T-cell (primary cell): ENCODE measurements at places on chromosomes 3 and 15.

- no peak for DNase-seq
Observed at GRCh38 chr15:62773369-62774165, 269.0 kb upstream of the TPM1 start.

DNA sequence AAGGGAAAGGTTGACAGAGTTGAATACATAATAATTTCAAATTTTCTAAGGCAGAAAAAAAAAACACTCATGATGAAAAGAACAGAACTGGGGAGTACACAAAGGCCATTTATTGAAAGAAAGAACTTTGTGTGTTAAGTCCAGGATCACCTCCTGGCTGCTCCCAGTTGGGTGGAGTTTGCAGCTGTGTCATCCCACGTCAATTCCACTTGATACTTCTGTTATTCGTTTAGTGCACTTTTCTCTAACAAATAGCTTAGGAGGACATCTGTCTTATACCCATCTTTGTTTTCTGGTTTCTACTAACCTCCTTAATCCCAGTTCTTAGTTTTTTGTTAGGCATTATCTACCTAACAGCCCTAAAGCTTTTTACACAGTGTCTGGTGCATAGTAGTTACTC is 44.7 kb downstream of the SGO1 start:
- no peak for DNase-seq

- no peak for DNase-seq
Observed at GRCh38 chr3:153354641-153355040, 192.6 kb downstream of the RAP2B start.

DNA sequence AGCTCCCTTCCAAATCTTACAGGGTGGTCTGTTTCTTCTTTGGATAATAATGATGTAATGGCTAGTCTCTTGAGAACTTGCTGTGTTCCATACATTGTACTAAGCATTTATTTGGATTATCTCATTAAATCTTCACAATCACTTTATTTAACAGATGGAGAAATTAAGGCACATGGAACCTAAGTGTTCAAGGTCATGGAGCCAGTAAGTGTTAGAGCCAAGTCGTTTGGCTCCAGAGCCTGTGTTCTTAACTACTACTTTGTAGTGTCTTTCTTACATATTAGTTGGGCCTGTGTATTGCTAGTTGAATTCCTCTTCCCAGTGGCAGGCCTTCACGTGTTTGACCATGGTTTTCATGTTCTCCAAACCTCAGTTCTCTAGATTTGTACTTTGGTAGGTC is 177.8 kb downstream of the ATG7 start:
- no peak for DNase-seq

DNA sequence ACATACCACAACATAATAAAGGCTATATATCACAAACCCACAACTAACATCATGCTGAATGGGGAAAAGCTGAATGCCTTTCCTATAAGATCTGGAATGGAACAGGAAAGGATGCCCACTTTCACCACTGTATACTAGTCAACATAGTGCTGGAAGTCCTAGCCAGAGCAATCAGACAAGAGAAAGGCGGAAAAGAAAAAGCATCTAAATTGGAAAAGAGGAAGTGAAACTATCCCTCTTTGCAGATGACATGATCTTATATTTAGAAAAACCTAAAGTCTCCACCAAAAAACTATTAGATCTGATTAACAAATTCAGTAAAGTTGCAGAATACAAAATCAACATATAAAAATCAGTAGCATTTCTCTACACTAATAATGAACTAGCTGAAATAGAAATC is 14.6 kb upstream of the PIK3CA start:
- no peak for DNase-seq

DNA sequence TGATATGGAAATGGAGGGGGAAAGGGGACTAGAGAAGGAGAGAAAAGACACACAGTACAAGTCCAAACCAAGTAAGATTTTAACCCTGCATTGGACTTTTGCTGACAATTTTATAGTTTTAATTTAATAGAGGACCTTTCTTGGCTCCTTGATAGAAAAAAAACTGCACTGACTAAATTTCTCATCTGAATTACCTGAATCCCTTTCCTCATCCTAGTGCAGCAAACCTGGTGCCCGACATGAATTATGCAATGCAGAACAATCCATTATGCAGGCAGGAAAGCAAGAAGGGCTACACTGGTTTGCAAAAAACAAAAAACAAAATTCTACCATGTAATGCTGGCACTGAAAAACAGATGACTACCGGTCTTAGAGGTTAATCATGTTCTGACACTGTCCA is 15.5 kb downstream of the MAGI1 start:
- no peak for DNase-seq

GRCh38 chr3:127803619-127804018 is 18.7 kb downstream of the MGLL start:
- no peak for DNase-seq

- no peak for DNase-seq
Observed at GRCh38 chr3:73813291-73813690, 188.6 kb upstream of the PDZRN3 start.

DNA sequence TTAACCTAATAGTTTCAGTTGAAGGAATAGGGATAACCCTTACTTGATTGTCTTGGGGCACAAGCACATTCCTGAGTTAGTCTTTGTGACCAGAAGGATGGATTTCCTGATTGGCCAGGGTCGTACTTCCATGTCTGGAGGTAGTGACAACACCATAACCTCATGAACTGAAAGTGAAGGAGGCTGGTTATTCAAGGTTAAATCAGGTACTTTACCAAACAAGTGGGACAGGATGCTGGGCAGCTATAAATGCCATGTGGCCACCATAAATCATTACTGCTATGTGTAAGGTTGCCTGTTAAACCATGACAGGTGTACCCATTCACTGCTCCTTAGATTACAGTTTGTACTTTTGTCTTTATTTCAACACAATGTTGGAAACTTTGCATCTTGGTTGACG is 128.3 kb upstream of the SAMMSON start:
- DNase-seq = no peak

DNA sequence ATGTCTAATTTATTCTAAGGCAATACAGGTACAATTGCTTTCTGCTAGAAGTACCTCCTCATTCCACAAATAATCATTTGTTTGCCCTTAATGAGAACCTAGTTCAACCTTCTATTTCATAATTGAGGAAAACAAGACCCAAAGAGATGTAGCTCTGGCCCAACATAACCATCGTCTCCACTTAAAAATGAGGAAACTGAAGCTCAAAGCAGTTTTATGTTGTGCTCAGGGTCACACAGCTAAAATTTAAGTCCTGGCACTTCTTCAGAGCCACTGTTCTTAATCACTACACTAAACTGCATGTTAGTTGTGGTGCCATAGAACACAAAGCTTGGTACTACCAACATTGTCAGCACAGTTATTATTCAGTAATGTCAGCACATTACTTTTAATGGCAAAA is 108.0 kb downstream of the SERPINI1 start:
- no peak for DNase-seq

GRCh38 chr15:33262306-33262705 is 48.5 kb upstream of the RYR3 start:
- no peak for DNase-seq

DNA sequence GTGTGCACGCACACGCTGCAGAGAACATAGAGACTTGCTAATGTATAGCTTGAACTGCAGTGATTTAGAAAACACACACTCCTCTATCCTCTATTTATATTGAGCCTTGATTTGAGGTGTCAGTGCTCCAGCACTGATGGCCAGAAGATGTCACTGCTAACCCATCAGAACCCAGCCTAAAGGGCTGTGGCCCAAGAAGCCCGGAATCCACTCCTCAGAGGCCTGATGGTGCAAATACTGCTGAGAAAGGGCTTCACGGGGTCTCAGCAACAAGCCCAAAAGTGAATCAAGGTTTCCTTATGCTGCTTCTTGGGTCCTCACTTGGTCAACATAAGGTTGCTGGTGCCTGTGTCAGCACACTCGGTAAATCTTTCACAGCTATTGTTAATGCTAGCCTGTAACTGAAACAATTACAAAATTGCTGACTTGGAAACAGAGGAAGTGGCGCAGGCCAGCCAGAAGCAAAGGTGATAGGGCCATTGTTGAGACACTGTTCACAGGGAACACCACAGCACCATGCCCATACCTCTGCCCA is 60.3 kb downstream of the HEG1 start:
- peak; percentile 54 for DNase-seq

DNA sequence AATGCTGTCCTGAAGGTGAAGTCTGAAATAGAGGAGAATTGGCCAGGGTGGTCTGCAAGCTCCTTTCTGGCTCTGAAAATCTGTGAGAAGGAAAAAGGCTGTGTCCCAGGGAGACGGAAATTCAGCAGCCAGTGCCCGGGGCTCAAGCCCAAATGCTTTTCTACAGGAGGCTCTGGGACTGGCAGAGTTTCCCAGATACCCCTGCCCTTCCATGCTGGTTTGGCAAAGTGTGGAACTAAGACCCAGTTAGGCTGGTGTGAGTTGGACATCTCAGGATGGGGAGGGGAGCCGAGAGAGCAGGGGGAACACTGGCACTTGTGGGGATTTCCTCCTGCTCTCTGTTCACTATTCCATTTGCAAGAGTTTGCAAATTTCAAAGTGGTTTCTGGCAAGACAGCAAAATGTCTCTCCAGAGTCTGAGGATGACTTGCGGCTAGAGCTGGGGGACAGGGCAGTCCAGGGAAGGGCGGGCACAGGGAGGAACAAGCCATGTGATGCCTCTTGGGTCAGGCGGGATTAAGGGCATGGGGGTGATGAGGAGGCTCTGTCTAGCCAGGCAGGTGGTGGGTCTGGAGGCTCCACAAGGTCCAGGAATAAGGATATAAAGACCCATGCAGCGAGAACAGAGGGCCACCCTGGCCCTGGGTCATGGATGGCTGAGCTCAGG is 152.3 kb downstream of the RAB11A start:
- DNase-seq = no peak

DNA sequence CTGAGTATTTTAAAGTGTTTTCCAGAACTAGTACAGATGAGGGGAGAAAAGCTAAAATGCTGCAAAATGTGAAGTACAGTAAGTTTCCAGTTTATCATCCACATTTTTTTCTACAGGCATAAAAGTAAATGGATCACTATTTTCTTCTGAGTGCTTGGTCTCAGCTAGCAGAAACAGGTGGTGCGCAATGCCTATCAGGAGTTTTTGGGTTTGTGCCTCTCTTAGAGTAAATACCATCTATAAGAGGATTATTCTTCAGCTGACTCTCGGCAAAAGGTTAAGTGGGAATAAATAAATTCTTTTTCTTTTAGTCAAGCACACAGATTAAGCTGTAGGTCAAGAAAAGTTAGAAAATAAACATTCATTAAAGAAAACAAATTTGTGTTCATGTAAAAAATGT is 1027.7 kb downstream of the PLOD2 start:
- no peak for DNase-seq

DNA sequence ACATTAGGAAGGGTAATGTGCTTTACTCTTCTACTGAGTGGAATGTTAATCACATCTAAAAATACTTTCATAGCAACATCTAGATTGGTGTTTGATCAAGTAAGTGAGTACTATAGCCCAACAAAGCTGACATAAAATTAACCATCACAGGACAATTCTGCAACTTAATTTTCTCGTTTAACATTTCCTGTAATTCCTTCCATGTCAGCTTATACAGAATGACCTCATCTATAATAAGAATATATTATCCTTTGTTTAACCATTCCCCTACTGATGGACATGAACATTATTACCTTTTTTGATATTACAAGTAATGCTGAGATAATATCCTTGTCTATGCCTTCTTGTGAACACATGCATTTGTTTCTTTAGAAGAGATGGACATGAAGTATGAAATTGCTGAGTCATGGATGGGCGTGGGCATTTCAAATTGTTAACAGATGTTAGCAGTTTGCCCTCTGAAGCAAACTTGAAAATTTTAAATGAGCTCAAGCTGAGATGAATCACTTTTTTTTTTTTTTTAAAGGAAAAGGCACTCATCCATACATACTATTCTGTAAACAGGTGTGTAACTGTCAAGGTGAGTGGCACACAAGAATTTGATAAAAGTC is 85.1 kb downstream of the OXNAD1 start:
- DNase-seq = no peak

DNA sequence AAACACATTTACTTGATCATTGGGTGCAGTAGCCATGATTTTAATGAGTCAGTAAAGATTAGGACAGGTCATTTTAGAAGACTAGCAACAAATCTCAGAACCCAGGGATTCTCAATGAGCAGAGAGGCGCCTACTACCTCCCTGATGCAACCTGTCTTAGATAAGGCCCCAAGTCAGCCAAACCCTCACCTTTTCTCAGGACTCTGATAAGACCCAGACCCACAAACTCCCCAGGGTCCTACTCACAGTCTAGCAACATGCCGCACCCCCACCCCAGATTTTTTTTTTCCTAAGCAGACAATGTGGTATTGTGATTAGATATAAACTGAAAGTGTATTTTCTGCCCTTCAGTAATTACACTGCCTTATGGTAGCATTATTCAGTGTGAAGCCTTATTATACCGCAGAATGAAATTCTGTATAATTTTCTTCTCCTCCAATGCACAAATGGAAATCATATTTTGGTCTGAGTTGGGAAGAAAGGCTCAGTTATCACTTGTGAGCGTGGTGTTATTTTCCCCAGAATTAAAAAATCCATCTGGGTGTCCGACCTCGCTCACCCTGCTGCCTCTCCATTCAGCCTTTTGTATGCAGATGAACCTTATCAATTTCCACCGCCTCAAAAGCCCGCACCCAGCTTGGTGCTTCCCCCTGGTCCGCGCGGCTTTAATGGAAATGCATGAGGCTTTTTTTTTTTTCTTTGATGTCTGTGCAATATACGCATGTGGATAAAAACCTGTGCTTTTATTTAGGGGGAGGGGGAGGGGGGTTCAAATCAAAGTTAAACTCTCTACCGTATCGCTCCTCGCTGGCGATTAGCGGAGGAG is 122.0 kb upstream of the SOX14 start:
- no peak for DNase-seq

DNA sequence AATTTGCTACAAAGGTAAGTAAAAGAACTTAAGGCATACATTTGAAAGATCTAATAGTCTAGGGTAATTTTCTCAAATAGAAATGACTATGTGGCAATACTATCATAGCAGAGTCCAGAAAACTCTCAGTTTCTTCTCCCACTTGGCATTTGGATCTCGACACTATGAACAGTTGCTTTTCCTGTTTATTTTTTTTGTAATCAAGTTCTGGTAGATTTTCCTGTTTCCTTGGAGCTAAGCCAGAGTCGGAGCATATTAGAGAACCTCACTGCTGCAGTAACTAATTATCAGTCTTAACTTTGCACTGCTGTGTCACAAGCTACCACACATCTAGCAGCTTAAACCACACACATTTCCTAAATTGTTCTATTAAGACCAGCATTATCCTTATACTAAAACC is 44.9 kb upstream of the ZNF385D start:
- DNase-seq = no peak

DNA sequence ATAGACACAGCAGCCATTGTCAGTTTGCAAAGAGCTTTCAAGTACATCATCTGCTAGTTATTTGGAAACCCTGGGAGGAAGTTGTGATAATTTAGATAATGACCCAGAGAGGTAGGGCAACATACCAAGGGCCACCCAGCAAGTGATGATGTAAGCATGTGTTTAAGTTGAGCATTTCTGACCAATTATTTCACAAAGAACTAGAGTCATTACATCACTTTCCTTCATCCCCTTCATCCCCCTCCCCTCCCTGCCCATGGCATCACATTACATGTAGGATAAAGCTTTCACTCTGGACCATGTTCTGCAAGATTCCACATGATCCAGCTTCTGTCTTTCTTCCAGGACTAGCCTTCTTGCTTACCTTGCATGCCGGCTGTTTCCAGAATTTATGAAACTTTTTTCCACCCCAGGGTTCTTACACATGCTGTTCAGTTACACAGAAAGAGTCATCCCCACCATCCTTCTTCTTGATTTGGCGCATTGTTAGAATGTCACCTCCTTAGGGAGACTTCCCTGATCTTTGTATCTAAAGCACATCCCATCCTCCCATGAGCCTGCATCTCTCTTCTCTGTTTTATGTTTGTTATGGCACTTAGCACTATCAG is 71.3 kb downstream of the PTPRG start:
- DNase-seq = no peak
